ENCODE measurements at places on chromosomes 5 and 9.
A peak's percentile ranks its signal among the peaks of the same experiment; 100 is the strongest.

DNA sequence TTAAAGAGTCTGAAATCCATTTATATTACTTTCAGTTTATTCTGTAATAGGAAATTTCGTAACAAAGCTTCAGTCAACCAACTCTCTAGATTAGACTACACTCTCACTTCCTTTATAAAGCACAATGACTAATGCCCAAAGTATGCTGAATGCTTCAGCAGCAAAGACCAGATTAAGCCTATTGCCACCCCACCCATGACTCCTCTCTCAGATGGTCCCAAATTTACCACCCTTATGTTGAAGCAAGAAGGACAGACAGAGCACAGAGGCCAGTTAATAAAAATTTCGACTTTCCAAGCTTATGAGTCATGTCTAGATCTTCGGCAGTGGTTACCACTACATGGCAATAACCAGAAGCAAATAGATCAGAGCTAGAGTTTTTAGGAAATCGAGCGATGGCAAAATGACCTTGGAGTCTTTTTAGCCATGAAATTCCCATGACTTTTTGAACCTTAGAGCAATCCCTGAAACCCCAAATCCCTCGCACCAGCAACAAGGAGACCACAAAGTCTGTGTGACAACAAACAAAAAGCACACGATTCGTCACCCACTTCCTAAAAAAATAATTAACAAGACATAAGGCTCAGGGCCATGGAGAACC, 287.8 kb upstream of the RASA1 start:
- DNase-seq = no peak

- no peak for DNase-seq
These were observed 47.3 kb downstream of the PAX5 start for GRCh38 chr9:36986468-36987408.

DNA sequence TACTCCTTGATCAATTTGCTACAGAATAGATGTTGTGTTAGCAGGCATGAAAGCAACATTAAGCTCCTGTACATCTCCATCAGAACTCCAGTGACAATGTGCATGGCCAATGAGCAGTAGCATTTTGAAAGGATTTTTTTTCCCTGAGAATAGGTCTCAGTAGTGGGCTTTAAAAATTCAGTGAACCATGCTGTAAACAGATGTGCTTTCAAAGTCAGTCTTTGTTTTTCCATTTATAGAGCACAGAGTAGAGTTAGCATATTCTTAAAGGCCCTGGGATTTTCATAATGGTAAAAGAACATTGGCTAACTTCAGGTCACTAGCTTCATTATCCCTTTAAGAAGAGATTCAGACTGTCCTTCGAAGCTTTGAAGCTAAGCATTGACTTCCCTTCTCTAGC, 150.8 kb downstream of the VPS13A start:
- DNase-seq = no peak

- DNase-seq = no peak
These were observed 17.9 kb downstream of the ZNF462 start for GRCh38 chr9:106880863-106881262.

GRCh38 chr5:170353011-170353761, 36.0 kb downstream of the KCNMB1 start:
- DNase-seq = no peak

- no peak for DNase-seq
These were observed 47.0 kb downstream of the PLEKHG4B start for GRCh38 chr5:138936-139335.

- no peak for DNase-seq
These were observed 4.9 kb upstream of the LCN1 start for GRCh38 chr9:135516132-135516860.

DNA sequence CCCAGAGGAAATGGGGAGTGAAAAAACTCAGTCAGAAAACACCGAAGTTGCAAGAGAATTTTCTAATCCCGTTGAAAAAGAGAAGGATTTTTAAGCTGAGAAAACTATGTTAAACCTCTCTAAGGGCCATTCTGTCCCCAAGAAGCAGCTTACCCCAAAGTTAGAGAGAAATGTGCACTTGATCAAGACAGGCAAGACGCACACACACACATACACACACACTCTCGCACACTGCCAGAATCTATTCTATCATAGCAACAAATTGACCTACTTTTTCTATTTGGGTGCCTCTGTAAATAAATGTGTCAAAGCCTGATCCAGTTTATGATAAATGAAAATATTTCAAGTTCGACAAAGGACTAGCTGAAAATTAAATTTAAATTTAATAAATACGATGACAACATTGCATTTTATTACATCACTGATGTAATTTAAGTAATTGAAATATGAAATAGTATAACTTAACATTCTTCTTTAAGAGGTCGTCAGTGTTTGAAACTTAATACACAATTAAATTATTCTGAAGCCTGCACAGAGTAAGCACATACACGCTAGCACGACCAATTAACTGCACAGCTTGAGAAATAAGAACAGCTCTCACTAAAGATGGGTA, 5.9 kb downstream of the NFIL3 start:
- DNase-seq = no peak

- DNase-seq = no peak
These were observed 135.7 kb upstream of the GDNF start for GRCh38 chr5:37975531-37975930.

- no peak for DNase-seq
These were observed 20.5 kb downstream of the GFI1B start for GRCh38 chr9:132998831-132999635.

DNA sequence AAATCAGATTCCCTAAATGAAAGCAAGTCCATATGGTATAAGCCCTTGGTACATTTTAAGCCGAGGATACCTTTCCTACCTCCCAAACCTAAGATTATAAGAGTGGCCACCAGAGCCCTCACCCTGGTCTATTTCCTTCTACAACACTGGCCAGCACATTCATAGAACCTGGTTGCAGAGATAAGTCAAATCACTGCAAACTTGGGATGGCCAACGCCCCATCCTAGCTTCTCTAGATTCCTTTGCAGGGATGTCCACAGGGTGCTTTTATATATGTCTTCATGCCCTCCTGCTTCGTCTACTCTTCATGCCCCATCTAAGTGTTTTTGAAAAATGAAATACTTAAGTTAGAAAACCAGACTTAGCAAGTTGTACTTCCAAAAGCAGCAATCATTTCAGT, 41.8 kb downstream of the SH3RF2 start:
- no peak for DNase-seq

GRCh38 chr5:68032216-68032762, 183.3 kb upstream of the PIK3R1 start:
- no peak for DNase-seq

DNA sequence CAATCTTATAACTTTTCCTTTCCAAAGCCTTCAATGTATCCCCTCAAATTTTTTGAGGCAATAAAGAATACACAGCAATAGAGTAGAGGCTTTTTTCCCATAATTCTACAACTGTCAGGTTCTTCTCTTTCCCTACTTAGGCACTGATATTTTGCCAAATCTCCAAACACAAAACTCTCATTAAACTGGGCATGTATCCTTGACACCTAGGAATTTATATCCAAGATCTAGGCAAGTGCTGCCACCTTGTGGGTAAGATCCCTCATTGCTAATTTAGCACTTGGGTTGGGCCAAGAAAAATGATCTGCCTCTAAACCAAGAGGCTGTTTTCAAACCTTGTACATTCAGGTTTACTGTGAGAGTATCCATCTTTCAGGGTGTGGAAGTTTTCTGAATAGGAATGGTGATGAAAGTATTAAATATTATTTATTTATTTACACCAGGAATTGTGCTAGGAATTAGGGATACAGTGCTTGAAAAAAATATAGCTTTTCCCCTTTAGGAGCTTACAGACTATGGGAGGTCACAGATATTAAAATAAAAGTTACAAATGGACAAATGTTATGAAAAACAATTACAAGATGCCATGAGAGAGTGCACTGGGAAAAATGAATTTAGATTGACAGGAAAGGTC, 17.6 kb downstream of the TSTD2 start:
- peak; percentile 24 for DNase-seq

DNA sequence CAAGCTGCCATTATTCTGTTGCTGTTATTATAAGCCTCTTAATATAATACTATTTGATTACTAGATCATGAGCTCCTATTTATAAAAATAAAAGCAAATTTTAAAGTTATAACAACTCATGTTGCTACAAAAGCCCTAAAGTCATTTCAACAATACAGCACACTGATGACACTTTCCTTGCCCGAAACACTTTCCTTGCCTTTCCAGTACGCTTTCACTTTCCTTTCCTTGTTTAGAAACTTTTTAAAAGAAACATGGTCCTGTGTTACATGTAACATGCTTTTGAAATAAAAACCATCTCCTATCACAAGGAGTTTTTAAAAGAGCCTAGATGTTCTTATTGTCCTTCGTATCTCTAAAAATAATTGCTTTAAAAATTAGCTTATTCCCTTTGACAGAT, 688.4 kb downstream of the PTPRD start:
- no peak for DNase-seq

DNA sequence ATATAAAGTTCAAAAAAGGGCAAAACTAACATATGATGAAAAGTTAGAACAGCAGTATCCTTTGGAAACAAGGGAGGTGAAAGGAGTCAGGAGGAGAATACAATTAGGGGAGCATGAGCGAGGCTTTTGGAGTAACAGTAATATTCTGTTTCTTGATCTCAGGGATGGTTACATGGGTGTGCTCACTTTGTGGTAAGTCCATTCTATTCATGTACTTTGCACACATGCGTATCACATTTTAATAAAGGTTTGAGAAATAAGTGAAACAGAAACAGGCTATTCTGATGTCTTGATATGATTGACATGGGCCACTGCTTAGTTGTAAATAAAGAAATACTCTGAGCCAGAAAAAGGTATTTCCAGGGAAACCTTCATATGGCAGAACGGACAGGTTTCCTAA, 208.8 kb downstream of the SPOCK1 start:
- DNase-seq = no peak

GRCh38 chr9:13971415-13971814, 342.5 kb downstream of the NFIB start:
- DNase-seq = no peak

DNA sequence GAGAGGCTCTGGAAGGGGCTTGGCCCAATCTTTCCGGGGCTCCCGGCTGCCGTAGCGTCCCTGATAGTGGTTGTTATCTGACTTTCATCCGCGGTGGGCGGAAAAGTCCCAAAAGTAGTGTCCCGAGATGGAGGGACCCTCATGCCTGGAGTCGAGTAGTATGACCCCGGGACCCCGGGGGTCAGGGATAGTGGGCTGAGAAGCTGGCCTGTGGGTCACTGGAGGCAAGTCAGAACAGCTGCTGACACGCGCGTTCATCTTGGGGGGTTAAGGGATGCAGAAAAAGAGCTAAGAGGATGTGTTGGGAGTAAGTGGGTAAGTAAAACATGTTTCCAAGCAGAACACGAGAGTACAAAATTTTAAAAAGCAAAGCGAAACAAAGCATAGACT, 123.4 kb downstream of the TMEM161B start:
- no peak for DNase-seq

- DNase-seq = peak; percentile 47
These were observed 31.4 kb downstream of the ANXA6 start for GRCh38 chr5:151126199-151126645.

DNA sequence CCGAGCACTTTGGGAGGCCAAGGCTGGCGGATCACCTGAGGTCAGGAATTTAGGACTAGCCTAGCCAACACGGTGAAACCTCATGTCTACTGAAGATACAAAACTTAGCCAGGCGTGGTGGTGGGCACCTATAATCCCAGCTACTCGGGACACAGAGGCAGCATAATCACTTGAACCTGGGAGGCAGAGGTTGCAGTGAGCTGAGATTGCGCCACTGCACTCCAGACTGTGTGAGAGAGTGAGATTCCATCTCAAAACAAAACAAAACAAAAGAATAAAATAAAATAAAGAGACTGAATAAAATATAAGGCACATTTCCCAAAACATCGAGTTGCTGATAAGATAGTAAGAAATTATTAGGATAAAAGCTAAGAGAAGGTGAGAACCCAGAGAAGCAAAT, 32.3 kb upstream of the GLDC start:
- DNase-seq = no peak

DNA sequence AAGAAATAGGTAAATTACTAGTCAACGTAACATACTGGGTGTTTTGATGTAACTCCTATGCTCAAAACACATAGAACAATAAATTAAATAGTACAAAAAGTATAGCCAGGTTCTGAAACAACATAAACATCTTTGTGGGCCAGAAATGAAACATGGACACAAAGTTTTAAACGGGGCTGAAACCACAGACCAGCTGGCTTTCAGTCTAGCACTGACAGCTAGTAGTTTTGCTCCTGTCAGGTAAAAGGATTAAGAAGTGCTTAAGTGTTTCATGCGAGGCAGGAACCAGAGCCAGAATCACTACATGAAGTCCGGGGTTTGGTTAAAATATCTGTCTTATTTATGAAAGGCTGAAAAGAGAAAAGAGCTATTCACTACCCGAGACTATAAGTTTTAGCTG, 19.5 kb downstream of the DCAF10 start:
- no peak for DNase-seq

- no peak for DNase-seq
These were observed 140.4 kb upstream of the KLF9 start for GRCh38 chr9:70554881-70555280.

- DNase-seq = no peak
These were observed 32.6 kb downstream of the FNBP1 start for GRCh38 chr9:130010151-130010988.

- DNase-seq = no peak
These were observed 14.0 kb upstream of the TRIM14 start for GRCh38 chr9:98132806-98133631.

DNA sequence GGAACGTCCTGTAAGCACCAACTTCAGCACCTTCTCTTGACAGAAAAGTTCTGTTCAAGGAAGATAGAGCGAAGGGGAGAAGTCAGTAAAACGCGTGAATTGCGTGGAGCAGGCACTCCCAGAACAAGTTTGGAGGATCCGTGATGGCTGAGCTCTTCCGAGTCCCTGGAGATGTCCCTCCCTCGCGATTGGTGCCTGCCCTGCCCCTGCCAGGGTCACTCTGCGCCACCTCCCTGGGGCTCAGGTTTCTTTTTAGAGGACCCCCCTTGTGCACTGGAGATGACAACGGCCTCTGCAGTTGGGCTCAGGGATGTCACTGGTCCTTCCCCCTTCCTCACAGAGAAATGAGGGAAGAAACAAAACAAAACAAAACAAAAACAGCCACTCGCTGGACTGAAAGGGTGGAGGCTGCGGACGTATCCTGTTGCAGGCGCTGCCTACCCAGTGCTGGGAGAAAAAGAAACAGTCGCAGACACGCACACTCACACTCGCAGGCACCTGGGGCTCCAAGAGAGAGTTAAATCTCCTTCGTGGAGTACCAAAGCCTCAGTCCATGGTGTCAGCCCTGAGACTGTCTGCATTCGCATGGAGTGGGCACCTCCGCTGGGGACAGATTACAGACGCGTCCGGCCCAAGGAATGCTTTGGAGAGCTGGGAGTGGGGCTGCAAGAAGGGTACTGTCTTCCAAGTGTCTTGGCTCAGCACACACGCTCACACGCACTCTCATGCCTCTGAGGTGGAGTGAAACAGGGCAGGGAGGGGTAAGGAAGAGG, 512.7 kb downstream of the SLCO4C1 start:
- no peak for DNase-seq

DNA sequence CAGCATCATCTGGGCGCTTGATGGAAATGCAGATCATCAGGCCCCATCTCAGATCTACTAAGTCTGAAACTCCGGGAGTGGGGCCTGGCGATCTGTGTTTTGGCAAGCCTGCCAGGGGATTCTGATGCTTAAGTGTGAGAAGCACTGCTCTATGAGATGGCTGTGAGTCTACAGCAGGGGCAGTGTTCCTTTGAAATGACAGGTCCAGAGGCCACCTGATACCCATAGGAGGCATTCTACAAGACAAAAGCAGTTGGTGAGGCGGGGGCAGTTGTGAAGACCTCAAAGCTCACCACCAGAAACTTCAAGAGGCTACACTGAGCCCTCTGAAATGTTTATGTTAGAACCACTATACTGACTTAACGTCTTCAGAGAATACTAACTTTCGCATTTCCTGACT, 86.9 kb upstream of the SPATA31D4 start:
- DNase-seq = no peak
